ENCODE measurements at places on chromosomes 13 and 19.

DNA sequence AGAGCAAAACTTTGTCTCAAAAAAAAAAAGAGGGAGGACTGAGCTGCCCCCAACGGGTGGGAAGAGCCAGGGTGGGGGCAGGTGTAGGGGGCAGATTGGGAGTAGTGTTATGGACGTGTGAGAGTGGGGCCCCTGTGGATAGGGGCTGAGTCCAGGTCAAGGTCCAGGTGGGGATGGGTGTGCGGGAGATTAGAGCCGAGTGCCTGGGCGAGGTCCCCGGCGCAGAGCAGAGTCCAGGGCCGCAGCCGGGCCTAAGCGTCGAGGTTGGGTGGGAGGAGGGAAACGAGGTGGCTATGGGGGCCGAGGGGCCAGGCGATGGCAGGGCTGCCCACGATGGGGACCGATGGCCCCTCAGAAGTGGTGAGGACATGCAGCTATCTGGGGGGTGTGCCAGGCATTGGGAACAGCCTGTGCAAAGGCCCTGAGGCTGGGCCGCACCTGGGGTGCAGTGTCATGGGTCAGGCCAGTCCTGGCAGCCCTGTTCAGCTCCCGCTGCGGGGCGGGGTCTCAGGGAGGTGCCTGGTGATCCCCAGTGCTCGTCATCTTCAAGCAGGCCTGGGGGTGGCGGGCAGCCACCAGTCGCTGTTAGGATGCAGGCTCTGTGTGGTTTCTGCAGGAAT is 12.3 kb upstream of the MISP start:
- no peak for DNase-seq

DNA sequence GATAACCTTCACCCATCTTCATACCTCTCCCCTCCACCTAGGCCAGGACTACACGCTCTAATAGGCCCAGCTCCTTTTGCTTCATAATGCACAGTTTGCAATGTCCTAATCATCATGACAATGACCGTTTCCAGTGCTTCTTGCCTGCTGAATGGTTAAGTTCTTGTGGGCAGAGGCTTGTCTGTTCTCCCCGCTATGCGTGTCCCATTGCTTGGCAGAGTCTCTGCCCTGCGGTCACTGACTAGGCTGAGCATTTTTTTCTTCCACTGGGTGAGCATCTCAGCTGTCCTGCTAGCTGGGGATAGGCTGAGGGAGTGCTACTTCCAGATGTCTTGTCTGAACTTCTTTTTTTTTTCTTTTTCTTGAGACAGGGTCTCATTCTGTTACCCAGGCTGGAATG is 314.7 kb downstream of the UQCRFS1 start:
- no peak for DNase-seq

DNA sequence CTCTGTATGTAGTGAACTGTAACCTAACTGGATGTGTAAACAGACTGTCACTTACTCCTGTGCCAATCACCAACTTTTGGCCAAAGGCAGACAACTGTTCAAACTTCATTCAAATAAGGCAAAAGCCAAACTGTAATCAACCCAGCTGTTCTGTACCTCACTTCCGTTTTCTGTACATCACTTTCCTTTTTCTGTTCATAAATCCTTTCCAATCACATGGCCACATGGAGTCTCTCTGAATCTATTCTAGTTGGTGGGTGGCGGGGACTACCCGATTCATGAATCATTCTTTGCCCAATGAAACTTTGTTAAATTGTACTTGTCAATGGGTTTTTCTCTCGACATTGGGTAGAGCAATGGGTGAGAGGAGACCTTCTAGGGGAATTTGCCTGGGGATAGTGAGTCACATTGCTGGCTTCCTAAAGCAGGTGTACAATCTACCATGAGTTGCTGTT is 178.3 kb upstream of the RFC3 start:
- peak; percentile 78 for DNase-seq

GRCh38 chr13:71922194-71922593 is 55.2 kb upstream of the DACH1 start:
- DNase-seq = no peak

- DNase-seq = no peak
Measured at GRCh38 chr13:45205124-45205523, 4.3 kb upstream of the KCTD4 start.

DNA sequence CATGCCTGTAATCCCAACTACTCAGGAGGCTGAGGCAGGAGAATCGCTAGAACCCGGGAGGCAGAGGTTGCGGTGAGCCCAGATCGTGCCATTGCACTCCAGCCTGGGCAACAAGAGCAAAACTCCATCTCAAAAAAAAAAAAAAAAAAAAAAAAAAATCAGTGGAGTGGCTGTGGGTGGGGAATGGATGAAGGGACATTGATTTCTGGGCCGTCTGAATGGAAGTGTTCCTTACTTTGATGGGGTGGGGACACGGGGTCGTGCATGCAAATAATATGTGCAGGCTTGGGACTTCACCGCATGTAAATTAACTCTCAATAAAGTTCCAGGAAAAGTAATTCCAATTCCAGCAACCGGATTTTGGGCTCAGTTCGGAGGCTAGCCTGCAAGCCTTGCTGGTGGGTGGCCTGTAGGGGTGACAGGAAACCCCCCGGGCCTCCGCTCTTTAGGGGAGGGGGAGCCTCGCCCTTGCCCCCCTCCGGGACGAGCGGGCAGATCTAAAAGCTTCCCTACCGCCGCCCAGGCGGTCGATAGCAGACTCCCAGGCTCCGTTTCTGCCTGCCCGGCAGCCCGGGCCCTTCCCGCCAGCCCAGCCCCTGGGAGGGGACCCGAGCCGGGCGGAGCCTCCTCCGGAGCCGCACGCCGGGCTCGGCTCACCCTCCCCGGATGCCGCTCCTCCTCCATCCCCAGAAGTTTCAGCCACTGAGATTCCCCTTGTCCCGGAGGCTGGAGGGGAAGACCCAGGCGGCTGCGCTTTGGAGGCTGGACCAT is 48.0 kb upstream of the ADGRE5 start:
- no peak for DNase-seq

DNA sequence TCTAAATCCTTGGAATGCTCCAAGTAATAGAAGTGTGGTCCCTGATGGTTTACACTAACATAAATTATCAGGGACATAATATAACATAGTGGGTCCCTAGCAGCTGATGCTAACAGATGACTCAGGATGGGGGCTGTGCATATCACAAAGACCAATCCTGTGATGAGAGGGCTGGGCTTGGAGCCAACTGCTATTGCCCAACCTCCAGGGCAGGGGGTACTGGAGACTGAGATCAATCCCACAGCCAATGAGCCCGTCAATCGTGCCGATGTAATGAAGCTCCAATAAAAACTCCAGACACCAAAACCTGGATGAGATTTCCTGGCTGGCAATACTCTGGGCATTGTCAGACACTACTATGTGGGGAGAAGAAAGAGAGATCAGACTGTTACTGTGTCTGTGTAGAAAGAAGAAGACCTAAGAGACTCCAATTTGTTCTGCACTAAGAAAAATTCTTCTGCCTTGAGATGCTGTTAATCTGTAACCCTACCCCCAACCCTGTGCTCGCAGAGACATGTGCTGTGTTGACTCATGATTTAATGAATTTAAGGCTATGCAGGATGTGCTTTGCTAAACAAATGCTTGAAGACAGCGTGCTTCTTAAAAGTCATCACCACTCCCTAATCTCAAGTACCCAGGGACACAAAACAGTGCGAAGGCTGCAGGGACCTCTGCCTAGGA is 33.4 kb downstream of the ABCC4 start:
- no peak for DNase-seq

GRCh38 chr13:77476456-77476855 is 59.0 kb upstream of the SCEL start:
- DNase-seq = no peak

Data from T-helper 2 cell treated with Interferon-gamma antibody and Interleukin-4, amounts not matched to agents 5 μg/mL and 100 μg/mL, for 36 hours (primary cell).